Gastroesophageal sphincter (tissue), 4 donors: ENCODE measurements at places on chromosomes 6 and 20. TPM values are rescaled to one million over a fixed set of nuclear protein-coding genes. Genes with fewer than 3 reads are reported as not detected.
A peak's percentile ranks its signal among the peaks of the same experiment; 100 is the strongest.

The AFG1L gene
- 7.6 TPM for total RNA-seq

DNA sequence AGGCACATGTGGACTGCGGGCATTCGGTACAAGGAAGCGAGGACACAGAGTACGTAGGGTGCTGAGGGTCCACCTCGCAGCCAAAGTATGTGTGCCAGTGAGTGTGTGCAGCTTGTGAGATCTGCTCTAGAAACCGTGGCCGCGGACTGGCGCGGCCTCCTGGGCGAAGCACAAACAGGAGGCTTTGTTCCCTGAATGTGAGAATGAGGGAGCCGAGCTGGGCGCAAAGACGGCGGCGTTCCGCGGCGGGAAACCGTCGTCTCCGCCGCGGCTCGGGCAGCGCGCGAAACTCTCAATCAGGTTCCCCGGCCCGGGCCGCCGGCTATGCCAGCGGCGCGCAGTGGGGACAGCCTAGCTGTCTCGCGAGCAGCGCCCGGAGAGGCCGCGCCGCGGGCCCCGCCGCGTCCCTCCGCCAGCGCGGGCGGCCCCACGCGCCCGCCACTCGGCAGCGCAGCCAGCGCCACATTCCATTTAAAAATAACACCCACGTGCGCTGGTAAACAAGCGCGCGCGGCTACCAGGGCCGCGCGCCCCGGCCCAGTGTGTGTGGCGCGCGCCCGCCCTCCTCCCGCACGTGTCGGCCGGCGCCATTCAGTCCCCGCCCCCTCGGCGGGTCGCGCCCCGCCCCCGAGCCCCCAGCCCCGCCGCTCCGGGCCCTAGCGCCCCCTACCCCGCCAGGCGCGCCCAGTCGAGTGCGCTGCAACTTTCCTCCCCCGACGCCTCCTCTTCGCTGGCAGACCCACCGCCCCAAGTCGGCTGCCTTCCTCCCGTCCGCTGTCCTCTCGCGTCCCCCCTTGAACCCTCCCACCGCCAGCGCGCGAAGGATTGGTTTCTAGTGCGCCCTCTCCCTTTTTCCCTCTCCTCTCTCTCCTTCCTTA, 3.0 kb upstream of the FOXO3 start:
- peak; percentile 40 for ATAC-seq

DNA sequence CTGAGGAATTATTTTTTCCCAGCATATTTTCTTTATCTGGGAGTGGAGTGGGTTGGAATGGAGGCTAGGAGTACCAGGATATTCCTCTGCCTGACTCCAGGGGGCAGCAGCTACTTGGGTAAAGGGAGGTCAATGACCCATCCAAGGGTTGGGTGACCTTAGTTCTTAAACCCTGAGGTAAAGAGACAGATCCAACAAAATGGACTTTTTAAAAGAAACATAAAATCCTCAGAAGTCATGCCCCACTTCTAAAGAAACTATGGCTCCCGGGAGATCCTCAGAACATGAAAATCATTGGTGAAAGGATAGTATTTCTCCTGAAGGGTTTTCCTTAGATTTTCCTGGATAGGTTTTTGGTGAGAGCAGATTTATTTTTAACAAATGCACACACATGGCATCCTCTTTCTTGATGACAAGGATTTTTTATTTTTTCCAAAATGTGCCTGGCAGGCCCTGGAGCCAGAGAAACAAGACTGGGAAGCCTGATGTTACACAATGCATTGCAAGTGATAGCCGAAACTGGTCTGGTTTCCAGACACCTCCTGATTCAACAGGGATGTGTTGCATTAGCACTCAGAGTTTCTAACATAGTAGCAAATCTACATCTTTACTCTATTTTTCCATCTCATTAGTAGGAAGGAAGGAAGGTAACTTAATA, 240.9 kb upstream of the BTBD3 start:
- peak; percentile 71 for ATAC-seq

The NKX2-4 gene
- not detected for total RNA-seq

DNA sequence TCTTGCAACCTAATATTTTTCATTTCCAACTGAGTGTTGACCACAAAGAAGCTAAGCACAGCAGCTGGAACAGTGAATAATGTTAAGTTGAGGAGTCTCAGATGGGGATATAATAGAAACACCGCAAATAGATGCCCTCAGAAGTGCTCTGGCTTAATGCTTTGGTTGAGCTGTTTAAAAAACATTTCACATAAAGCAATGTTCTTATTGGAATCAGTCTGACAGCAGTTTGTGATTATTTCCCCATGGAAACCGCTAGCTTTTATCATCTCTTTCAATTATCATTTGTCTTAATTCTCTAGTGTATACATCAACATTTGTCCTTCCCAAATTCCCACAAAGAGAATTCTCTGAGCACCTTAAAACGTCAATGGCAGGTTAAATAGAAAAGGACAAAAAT, 30.8 kb downstream of the METTL24 start:
- ATAC-seq, result no peak

The TOP1 gene
- 22.0 TPM for total RNA-seq

- peak; percentile 82 for ATAC-seq
Measured at GRCh38 chr20:3781153-3781910, at the start of gene SPEF1. Gene SPEF1, minus strand, starts transcription at chr20:3781448. Its CDS starts 161 bp downstream, at chr20:3781287.

GRCh38 chr6:69732640-69733039, 64.2 kb downstream of the LMBRD1 start:
- ATAC-seq, result no peak

- no peak for ATAC-seq
Measured at GRCh38 chr20:5719861-5720403, 30.3 kb upstream of the SHLD1 start.
